Thyroid gland (tissue), 4 donors: ENCODE measurements at places on chromosomes 5 and 9. TPM values are rescaled to one million over a fixed set of nuclear protein-coding genes. Genes with fewer than 3 reads are reported as not detected.

Gene PCDHA13
- 4.0 TPM for total RNA-seq

Gene PRUNE2
- total RNA-seq, result 7.8 TPM

Gene NEUROG1
- not detected for total RNA-seq

Gene SHOC1
- not detected for total RNA-seq

Gene PCDHGC4
- 4.2 TPM for total RNA-seq

Gene TAF11L10
- total RNA-seq, result not detected

Gene BHMT2
- total RNA-seq, result 126 TPM

Gene RNF38
- 61.4 TPM for total RNA-seq

Gene MRPS30
- total RNA-seq, result 101 TPM

Gene NR5A1
- not detected for total RNA-seq

Gene IL13
- total RNA-seq, result not detected

Gene CDX1
- not detected for total RNA-seq

Gene NMUR2
- 1.9 TPM for total RNA-seq

Gene TOR1A
- 42.1 TPM for total RNA-seq

Gene OMD
- 6.0 TPM for total RNA-seq

Gene LCN15
- total RNA-seq, result not detected

Gene GAS1
- 17.1 TPM for total RNA-seq

Gene EQTN
- not detected for total RNA-seq

Gene PHF24
- total RNA-seq, result 1.6 TPM

Gene OBP2B
- total RNA-seq, result not detected

Gene MYOT
- 0.81 TPM for total RNA-seq

Gene ZBTB26
- total RNA-seq, result 15.6 TPM

Gene STKLD1
- 1.6 TPM for total RNA-seq

Gene INSL6
- total RNA-seq, result not detected

Gene ATP6V1G1
- 193 TPM for total RNA-seq

Gene CCT5
- total RNA-seq, result 186 TPM

Gene P4HA2
- total RNA-seq, result 31.3 TPM

Gene NR2F1-AS1
- total RNA-seq, result 13.7 TPM

Gene NKD2
- 1.7 TPM for total RNA-seq

Gene PTPN3
- 18.6 TPM for total RNA-seq

Gene TRIM32
- 15.8 TPM for total RNA-seq

Gene GABBR2
- 13.6 TPM for total RNA-seq

Gene DNAI1
- total RNA-seq, result not detected

Gene GLRA1
- total RNA-seq, result not detected

Gene BARHL1
- not detected for total RNA-seq

Gene CAVIN4
- total RNA-seq, result 4.2 TPM

Gene PIP5K1B
- total RNA-seq, result 1.1 TPM

Gene SLC28A3
- 0.15 TPM for total RNA-seq

Gene PCDHGB6
- total RNA-seq, result 11.4 TPM

Gene LOX
- total RNA-seq, result 34.2 TPM

Gene MAT2B
- 103 TPM for total RNA-seq

Gene LHX6
- 1.3 TPM for total RNA-seq

Gene TYRP1
- 0.27 TPM for total RNA-seq
